ENCODE measurements at places on chromosomes 6 and 20. TPM values are rescaled to one million over a fixed set of nuclear protein-coding genes. Genes with fewer than 3 reads are reported as not detected.

THBD gene
- polyA plus RNA-seq = 9.9 TPM

PRPH2 gene
- 5.1 TPM for polyA plus RNA-seq

TNNC2 gene
- 9,031 TPM for polyA plus RNA-seq

NCOA7 gene
- 6.3 TPM for polyA plus RNA-seq
